CD4-positive, alpha-beta T cell treated with Interleukin-6 for 4 hours (primary cell): ENCODE measurements at places on chromosomes 1 and 21.

- DNase-seq: no peak
Observed at GRCh38 chr1:176559878-176560277, 96.9 kb downstream of the PAPPA2 start.

DNA sequence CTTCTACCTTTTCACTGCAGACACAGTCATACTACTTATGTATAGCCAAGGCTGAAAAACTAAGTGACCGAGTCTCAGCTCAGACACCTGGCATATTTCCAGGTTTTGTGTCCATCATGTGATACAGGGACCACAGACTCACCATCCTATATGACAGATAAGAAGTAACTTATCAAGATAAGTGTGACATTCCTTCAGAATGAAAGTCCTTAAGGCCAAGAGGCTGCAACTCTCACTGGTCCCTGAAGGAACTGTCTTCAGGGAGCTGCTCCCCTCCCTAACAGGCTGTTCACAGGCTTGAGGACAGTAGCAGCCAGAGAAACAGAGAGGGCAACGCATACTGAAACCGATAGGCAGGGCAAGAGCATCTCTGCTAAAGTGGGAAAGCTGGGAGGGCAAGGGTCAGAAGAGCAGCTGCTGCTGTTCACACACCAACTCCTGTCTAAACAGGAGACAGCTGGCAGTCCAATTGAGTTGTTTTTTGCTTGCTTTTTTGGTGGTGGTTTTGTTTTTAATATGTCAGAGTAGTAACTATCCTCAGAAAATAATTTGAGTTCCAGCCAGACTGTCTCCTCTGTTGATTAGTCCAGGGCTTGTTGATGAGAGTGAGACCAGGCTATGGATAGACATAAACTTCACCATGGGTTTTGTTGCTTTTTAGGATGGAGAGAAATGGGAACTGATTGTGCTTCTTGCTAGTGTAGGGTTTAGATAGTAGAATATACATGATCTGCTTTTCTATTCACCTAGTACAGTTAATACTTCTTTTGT lies 67.7 kb downstream of the MACF1 start:
- DNase-seq: no peak

DNA sequence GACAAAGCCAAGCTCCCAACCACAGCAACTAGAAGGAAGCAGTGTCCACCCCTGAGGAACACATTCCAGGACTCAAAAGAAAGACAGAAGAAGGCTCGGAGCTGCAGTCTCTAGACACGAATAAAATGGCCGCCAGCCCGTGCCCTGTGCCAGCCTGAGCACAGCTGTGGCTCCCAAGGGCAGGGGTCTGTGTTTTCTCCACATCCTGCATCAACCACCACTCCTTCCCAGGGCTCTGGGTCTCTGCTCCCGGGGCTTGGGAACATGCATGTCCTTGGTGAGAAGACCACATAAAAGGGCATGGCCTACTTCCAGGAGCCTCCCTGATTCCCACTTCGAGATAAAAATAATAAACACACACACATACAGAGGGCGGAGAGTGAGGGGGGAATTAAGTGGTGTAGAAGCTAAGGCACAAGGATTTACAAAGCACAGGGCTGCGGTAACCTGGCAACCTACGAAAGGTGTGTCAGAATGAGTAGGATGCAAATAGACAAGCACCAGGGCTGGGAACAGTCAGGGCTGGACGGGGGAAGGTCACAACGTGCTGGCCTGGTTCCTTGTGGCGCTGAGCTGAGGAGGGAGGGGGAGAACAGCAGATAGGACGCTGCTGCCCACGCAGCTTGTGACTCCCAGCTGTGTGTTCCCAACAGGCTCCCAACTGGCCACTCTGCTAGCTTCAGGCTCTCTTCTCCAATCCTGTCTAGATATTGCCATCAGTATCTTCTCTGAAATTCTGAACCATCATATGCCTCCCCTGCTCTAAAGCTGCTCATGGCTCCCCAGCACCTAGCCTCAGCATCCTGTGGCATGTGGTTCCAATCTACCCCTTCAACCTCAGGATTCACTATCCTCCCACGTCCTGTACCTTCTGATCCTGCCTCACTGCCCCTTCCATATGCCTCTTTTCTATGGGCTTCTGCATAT lies 72.5 kb downstream of the CD34 start:
- DNase-seq: no peak

DNA sequence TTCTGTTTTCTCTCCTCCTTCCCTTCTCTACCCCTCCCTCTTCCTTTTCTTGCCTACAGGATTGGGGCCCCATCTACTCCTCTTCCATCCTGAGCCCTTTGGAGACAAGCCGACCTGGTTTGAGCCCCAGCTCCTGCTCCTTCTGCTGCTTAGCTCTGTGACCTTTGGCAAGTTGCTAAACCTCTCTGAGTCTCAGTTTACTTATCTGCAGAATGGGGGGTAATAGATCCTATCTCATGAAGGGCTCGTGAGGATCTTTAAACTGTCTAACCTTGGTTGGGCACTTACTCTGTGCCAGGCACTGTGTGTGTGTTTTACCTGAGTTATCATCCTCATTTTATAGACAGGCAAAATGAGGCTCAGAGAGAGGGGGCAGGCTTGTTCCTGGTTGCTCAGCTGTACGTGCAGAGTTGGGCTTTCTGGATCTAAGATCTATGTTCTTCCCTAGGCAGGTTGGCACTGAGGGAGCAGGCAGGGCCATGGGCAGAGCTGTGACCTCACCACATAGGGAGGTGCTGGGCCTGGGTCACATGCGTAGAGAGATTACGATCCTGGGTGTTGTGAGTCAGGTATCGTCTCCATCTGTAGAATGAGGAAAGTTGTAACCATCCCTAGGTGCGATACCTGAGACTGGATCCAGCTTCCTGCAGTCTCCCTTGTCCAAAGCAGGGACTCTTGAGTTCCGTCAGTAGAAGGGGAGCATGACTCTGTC lies 58.5 kb downstream of the FOXO6 start:
- no peak for DNase-seq

- DNase-seq: no peak
Observed at GRCh38 chr1:163388970-163389369, 67.2 kb downstream of the NUF2 start.

DNA sequence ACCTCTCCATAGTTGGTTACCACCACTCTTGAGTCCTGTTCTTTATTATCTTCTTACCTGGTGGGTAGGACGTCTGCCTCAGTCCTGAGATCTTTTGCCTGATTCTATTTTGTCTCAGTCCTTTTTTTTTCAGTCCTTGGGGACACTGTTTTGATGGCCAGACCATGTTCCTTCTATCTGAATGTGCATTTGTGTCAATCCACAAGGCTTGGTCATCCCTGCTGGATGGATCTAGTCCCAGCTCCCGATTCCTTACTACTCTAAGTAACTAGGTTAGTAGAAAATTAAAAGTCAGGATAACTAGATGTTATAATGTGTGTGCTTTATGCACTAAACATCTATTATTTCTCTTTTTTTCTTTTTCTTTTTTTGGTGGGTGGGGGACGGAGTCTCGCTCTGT lies 28.1 kb upstream of the AK4 start:
- DNase-seq: no peak

- no peak for DNase-seq
Observed at GRCh38 chr1:164589961-164590507, 31.1 kb downstream of the PBX1 start.

- no peak for DNase-seq
Observed at GRCh38 chr1:167563579-167564246, 10.2 kb upstream of the CREG1 start.

- DNase-seq: no peak
Observed at GRCh38 chr1:45608175-45609156, 15.4 kb downstream of the CCDC17 start.

DNA sequence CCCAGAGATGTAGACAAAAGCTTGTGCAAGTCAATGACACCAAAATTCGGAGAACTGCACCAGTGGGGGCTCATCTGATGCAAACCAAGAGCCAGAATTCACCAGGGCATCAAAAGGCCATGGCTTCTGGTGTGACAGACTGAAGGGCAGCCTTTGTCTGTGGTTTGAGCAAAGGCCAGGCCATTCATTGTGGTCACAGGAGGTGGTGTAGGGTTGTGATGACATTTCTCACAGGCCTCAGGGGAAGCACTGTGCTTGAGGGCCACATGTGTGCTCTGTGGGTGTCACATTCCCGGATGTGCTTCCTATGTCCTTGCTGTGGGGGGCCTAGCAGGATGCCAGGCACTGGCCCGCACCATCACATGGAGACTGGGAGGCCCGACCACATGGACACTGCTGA lies 22.5 kb upstream of the KCNE1 start:
- DNase-seq: no peak

GRCh38 chr21:16872616-16873015 lies 640.2 kb upstream of the CXADR start:
- DNase-seq: no peak

DNA sequence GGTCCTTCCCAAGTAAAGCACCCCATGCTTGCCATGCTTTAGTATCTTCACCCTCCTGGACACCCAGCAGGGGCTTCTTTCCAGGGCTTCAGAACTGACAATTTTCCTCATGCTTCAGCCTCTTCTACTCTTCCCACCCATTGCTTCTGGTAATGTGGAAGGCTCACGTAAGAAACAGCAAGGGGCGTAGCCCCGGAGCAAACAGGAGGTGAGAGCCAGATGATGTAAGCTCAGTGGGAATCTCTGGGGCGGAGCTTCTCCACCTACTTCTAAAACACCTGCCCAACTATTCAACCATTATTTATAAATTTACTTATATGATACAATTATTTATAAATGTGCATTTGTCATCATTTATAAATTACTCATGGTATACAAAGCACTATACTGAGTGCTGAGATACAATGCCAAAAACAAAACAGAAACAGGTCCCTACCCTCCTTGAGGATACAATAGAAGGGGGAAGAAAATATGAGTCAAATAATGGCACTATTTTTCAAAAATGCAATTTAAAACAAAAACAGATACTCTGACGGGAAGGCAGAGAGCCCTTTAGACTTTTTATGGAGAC lies 140.1 kb upstream of the CAMK1G start:
- no peak for DNase-seq

DNA sequence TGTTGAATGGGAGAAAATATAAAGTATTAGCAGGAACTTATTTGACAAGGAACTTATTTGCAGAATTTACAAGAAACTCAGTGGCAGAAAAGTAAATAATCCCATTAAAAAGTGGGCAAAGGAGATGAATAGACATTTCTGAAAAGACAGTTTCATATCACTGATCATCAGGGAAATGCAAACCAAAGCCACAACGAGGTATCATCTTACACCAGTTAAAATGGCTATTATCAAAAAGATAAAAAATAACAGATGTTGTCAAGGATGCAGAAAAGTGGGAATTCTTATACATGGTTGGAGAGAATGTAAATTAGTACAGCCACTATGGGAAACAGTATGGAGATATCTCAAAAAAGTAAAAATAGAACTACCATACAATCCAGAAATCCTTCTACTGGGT lies 61.0 kb downstream of the SYT14 start:
- DNase-seq: no peak

- DNase-seq: no peak
Observed at GRCh38 chr1:201307231-201307630, 23.9 kb downstream of the PKP1 start.

GRCh38 chr1:54273092-54273794 lies 73.3 kb downstream of the MRPL37 start:
- no peak for DNase-seq

DNA sequence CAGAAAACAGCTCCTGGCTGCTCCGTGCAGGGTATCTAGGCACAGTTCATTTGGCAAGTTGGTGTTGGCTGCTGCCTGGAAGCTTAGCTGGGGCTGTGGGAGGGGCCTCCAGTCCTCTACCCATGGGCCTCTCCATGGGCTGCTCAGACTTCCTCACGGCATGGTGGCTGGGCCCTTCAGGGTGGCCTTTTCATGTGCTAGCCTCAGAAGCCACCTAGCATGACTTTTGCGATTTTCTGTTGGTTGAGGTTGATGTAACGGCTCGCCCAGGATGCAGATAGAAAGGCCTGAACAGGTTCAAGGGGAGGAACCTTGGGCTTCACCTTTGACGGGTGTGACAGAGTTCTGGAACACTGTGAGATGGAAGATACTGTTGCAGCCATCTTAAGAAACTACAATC lies 25.8 kb upstream of the LHX4 start:
- no peak for DNase-seq

DNA sequence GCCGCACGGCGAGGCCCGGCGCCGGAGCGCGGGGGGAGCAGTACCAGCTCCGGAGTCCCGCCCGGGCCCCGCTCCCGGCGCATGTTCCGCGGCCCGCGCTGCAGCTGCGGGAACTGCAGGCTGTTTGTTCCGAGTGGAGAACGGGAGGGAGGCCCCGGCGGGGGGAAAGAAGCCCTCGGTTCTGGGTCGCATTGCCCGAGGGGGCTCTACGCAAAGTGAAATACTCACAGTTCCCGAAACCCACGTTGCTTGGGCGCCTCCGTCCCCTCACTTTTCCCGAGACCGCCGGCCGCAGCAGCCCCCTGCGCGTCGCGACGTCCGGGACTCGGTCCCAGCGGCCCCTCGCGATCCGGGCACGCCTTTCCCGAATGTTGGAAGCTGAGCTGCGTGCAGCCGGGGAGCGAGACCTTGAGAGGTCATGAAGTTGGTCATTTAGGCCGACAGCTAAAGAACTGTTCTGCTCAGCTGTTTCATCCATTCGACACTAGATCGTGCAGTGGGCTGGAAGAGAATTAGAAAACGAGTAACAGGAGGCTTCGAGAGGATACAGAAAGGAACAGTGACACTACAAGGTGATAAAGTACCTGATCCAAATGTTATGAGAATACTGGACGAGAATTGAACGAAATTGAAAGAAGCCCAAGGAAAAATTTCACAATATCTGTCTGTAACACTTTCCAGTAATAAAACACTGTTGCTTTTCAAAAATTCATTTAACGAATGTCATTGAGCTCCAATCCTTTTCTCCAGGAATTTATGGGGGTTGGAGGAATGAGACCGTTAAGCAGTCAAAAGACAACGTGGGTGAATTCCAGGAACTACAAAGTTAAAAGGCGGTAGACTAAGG lies 657 bp upstream of the LIN9 start:
- DNase-seq: no peak

DNA sequence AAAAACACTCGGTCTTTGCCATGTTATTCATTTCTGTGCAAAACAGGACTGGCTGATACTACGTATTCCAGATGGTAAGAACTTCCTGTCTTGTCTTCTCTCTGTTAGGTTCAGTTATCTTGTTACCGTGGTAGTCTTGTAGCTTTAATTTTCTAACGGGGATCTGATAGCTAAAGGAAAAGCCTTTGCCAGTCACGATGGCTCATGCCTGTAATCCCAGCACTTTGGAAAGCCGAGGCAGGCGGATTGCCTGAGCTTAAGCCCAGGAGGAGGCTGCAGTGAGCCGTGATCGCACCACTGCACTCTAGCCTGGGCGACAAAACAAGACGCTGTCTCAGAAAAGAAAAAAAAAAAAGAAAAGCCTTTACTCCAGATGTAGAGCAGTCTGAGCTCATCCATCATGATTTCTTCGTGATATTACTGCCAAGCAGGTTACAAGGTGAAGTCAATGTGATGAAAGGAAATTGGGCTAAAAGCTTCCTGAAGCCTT lies 11.1 kb upstream of the MSTO1 start:
- peak; percentile 22 for DNase-seq

DNA sequence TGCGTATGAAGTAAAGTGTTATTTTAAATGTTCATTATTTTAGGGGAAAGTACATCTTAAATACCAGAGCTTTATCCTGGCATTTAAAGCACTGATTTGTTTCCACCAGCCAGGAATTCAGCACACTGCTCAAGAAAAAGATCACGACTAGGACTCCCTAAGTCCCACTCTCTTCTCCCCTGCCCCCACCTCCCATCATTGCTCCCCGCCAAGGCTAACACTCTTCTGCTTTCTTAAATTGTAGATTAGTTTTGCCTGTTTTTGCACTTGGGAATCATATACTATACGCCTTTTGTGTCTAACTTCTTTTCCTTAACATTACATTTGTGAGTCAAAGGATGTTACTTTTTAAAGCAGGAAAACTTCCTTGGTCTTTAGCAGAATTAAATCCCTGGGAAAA lies 37.5 kb upstream of the C1orf105 start:
- DNase-seq: no peak
